Gastrocnemius medialis (tissue), 4 donors: ENCODE measurements at places on chromosomes 2 and 18. TPM values are rescaled to one million over a fixed set of nuclear protein-coding genes. Genes with fewer than 3 reads are reported as not detected.
A peak's percentile ranks its signal among the peaks of the same experiment; 100 is the strongest.

GRCh38 chr2:102208774-102209173 is 22.0 kb downstream of the IL1RL2 start:
- no peaks in the 10 kb centered on the region for H3K27me3 ChIP-seq
- no peaks in the 10 kb centered on the region for H3K4me1 ChIP-seq
- H3K27ac ChIP-seq, result no peak overlapping the region

- H3K27me3 ChIP-seq, result no peaks in the 10 kb centered on the region
- no peak overlapping the region for H3K27ac ChIP-seq
- H3K4me3 ChIP-seq, result no peak overlapping the region
- H3K4me1 ChIP-seq, result no peaks in the 10 kb centered on the region
- DNase-seq, result no peak
Observed at GRCh38 chr18:13242797-13243196, 24.2 kb downstream of the LDLRAD4 start.

DNA sequence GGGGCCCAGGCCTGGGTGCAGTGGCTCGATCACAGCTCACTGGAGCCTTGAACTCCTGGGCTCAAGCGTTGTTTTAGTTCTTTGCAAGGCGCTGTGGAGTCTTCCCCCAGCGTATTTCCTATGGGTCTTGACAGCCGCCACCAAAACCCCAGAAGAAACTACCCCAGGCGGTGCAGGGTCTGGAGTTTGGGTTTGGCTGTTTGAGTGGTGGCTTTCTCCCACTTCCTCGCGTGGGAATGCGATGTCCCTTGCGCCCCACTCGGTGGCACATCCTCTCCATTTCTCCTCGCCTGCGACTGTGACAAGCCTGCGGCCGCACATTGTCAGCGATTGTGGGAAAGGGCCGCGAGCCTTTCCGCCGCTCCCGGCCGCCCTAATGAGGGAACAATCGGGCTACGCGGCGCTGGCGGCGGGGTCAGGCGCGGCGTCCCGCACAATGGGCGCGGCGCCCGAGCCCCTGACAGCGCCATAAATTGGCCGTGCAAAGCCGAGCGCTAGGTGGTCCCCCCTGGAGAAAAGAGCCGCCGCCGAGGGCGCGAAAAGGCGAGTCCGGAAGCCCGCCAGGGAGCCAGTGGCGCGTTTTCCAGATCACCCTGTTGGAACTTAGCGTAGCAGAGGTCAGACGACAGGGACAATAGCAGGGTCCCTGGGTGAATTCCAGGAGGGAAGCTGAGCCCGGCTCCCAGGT is 194.9 kb upstream of the POU3F3 start:
- no peaks in the 10 kb centered on the region for H3K4me1 ChIP-seq
- peak overlapping the region; percentile 29 for H3K4me3 ChIP-seq
- H3K27me3 ChIP-seq, result peaks cover 34% of the 10 kb centered on the region
- no peak for DNase-seq
- no peaks in the 10 kb centered on the region for H3K36me3 ChIP-seq

- H3K4me1 ChIP-seq, result peaks cover 31% of the 10 kb centered on the region
- no peak overlapping the region for H3K4me3 ChIP-seq
- H3K27me3 ChIP-seq, result no peaks in the 10 kb centered on the region
- DNase-seq, result no peak
- peak overlapping the region; percentile 62 for H3K27ac ChIP-seq
- H3K36me3 ChIP-seq, result no peaks in the 10 kb centered on the region
Observed at GRCh38 chr2:197777823-197778407, 7.2 kb downstream of the BOLL start.

DNA sequence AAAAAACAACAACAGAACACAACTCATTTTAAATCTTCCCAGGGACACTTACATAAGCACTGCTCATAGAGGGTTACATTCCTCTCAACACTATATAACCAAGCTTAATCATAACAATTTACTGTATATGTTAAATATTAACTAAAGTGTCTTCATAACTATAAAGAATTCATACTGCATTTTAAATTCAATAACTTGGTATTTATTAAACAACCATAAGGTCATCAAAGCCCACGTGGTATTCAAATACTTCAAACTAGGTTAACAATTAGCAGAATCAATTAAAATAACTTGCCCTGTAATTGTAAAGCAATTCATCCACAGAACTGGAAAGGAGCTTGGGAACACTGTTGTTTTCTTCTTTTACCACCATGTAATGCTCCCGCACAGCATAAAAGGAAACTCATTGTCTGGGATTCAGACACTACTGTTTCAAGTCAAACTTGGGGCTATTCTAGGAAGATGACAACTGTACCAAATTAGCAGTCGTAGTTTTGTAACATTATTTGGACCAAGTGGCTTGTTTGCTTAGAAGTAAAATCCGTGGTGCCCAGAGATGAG is 10.4 kb downstream of the GAREM1 start:
- H3K4me1 ChIP-seq, result peaks cover 71% of the 10 kb centered on the region
- H3K4me3 ChIP-seq, result peak overlapping the region; percentile 37
- no peaks in the 10 kb centered on the region for H3K27me3 ChIP-seq
- no peak for DNase-seq
- H3K36me3 ChIP-seq, result no peaks in the 10 kb centered on the region

Gene CNTNAP5
- not detected for total RNA-seq
